ENCODE measurements at places on chromosomes 2 and 18.
A peak's percentile ranks its signal among the peaks of the same experiment; 100 is the strongest.

- no peak for DNase-seq
These were observed 42.0 kb downstream of the ANO7 start for GRCh38 chr2:241230435-241230834.

DNA sequence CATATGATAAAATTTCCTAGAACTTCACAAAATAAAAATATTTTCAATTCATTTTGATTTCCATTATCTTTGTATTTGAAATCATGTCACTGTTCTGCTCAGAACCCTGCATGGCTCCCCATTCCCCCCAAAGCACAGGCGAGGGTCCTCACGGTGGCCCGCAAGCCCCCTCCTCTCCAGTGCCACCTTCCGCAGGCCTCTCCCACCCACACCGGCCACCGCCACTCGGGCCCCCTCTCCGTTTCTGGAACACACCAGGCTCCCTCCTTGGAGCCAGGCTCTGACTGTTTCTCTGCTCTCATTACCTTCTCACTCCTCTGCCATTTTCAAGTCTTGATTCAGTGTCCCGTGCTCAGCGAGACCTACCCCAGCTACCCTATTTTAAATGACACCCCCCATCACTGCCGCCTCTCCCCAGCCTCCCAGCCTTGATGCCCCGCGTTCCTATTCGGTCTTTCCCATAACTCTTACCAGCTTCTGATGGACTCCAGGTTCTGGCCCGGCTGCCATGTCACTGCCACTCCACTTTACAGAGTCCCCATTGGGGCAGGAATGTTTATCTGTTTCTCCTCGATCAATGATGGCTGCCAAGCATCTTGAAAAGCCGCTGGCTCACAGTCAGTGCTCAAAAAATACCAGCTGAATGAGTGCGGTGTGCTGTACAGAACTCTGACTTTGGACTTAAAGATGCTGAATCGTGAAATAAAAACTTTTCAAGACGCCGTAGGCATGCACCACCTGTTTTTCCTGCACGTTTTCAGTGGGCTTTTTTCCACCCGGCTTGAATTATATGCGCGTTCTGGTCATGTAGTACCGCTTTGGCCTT, 201.0 kb downstream of the GBX2 start:
- DNase-seq: no peak

GRCh38 chr2:237772513-237772912, 26.1 kb upstream of the RBM44 start:
- no peak for DNase-seq

DNA sequence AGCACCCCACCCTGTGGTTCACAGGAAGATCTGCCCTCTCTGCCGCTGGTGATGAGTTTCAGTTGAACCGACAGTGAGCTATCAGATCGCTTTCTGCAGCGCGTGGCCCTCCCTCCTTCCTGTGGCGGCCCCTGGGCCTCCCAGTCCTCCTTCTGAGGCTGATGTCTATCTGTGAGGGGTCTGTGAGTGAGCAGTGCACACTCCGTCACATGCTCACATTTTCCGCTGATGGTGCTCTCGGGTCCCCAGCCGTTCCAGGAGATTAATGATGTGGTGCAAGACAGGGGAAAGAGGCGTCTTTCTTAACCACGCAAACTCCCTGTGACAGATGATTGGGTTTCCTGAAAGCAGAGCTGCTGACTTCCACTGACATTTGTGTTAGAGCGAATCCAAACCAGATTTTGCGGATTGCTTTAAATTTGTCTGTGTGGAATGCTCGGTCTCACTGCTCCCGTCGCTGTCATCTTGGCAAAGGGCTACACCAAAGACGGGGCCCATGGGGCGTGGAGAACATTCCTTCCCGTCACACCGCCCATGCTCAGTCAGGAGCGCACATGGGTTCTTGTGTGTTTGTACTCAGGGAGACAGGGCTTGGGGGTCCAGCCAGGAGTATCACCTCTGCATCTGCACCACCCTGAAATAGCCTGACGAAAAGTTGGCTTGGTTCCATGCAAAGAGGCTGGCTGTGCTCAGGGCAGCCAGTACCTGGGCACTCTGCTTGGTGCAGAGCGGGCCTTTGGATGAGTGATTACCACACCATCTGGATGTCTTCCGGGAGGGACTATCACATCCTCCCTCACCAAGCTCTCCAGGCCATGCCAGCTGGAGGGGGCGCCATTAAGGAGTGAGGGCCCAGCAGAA, 154.7 kb upstream of the HS6ST1 start:
- DNase-seq: peak; percentile 71

DNA sequence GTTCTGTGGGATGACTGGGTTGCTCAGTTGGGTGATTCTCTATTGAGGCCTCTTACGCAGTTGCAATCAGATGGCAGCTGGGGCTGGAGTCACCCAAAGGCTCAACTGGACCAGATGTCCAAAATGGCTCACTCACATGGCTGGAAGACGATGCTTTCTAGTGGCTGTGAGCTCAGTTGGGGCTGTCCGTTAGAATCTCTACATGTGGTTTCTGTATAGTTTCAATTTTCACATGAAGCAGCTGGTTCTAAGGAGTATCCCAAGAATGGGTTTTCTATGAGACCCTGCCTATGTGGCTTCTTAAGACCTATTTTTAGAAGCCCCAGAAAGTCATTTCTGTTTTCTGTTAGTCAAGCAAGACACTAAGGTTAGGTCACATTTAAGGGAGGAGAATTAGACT, 4.4 kb downstream of the XRCC5 start:
- DNase-seq: no peak

- no peak for DNase-seq
These were observed 663.4 kb downstream of the ARHGAP15 start for GRCh38 chr2:143792602-143793001.

DNA sequence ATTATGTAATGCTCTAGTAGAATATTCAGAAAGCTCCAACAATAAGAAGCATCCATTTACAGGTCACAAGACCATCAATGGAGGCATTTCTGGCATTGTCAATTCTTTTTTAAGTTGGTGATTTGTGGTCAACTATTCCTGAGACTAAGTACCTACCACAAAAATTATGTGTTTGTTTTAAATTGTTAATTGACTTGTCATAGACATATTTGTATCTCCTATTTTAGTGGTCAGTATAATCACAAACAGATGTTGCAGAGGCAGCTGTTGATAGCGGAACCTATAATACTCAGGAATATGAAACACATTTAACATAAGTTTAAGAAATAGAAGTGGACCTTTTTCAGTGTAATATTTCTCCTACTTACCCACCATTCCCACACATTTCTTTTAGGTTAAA, 430.1 kb downstream of the CCDC85A start:
- no peak for DNase-seq

- DNase-seq: peak; percentile 16
These were observed 5.3 kb downstream of the ONECUT2 start for GRCh38 chr18:57440331-57441070.

DNA sequence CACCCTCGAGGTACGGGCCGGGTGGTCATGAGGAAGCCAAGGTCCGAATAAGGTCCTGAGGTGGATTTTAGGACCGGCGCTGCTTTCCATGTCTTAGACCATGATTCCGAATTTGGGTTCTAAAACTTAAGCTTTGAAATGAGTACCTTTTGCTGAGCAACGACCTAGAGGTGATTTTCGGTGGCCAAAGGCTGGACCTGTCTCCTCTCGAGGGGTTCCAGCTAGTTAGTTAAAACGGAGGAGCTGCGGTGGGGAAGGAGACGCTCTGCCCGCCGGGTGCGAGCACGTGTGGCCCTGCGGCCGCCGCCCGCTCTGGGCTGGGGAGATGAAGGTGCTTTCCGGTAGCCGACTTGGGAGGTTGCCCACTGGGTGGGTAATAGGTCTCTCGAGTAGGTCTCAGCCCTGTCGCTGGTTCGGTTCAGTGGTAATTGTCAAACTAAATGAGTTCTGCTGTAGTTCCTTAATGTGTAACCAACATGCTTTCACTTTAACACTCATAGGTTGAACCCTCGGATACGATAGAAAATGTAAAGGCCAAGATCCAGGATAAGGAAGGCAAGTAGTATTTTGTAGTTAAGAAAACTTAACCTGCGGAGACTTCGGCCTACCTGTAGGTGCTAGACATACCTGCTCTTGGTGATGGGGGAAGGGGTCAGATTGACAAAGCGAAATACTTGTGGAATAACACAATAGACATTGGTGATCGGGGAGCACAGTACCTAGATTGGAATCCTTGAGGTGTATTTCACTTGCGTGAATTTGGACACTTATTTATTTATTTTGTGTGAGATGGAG, 572 bp downstream of the RPS27A start:
- peak; percentile 78 for DNase-seq

- no peak for DNase-seq
These were observed 103.6 kb upstream of the CELF4 start for GRCh38 chr18:37668971-37669747.

GRCh38 chr18:6504605-6505497, 90.1 kb upstream of the L3MBTL4 start:
- DNase-seq: no peak

DNA sequence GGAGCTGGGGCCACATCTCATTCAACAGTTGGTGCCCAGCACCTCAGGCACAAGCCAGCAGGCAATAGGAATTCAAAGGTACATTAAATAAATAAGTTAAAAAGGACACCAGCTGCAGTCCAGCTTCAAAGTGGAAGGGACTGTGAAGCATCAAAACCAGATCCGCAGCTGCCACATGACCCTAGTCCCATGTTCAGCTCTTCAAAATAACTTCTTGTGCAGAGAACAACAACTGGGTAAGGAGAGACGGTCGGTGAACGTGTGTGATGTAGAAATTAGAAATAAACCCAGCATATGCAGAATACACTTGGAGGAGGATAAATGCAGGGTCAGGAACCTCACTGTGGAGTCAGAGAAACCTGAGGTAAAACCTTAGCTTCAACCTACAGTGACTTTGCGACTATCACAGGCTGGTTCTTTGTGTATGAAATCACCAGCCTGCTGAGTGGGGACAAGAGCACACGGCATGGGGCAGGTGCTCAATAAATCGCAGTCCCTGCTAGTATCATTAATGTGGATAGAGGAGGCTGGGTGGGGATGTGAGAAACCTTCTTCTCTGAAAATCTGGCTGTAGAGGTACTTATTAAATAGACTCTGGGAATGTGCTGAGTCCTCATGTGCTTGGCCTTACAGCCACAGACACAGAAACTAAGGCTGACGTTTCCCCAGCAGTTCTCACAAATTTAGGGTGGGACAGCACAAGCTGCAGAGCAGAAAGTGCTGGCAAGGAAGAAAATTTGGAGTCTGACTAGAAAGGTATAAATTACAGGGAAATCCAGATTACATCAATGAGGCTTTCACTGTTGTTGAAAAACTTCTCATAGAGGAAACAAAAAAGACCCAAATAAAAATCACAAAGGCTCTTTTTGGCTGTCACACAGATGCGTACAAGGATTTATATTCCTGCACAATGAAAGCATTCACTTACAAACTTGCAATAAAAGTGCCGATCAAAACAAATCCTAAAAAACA, 20.7 kb downstream of the FBXO15 start:
- no peak for DNase-seq

DNA sequence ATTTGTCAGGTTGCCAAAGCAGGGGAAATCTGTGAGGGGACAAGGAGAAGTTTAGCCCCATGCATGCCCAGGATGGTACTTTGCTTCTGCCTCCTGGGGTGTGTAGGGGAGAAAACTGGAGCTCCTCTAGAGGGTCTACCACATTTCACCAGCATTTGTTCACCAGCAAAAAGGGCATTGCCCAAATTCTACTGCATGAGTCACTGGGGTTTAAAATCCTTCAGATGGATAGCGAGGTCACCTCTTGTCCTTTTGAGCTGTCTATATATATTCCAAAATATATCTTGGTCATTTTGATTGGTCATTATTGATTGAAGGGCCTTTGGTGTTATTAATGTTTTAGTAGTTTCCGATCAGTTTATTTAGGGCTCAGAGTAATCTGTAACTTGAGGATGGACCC, 18.7 kb downstream of the FHOD3 start:
- DNase-seq: no peak

GRCh38 chr2:53787614-53788289, 908 bp downstream of the ERLEC1 start:
- DNase-seq: peak; percentile 43

GRCh38 chr18:69935319-69936190, 12.1 kb downstream of the CD226 start:
- DNase-seq: no peak

DNA sequence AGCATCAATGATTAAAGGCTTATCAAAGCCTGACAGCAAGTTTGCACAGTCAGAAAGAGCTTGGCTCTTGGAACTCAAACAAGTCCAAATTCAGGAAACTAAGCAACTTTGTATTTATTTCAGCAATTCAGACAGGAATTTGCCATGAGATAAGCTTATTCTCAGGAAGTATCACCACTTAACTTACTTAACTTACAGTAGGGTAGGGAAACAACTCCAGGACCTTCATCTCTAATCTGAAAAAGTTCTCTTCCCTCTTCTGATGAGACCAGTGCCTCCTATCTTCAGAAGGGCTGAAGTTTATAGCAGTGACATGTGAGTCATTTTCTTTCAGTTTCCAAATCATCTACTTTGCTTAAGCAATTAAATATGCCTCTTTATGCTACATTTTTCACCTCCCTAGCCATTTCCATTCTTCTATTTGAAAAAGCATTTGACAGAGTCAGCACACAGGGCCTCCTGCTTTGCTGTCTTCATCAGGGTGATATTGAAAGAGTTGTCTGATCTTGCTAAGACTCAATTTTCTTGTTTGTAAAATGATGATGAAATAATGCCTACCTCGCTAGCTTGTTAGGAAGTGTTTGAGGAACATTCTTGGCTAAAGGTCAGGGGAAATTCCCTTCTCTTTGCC, 389.5 kb downstream of the RND3 start:
- DNase-seq: no peak

DNA sequence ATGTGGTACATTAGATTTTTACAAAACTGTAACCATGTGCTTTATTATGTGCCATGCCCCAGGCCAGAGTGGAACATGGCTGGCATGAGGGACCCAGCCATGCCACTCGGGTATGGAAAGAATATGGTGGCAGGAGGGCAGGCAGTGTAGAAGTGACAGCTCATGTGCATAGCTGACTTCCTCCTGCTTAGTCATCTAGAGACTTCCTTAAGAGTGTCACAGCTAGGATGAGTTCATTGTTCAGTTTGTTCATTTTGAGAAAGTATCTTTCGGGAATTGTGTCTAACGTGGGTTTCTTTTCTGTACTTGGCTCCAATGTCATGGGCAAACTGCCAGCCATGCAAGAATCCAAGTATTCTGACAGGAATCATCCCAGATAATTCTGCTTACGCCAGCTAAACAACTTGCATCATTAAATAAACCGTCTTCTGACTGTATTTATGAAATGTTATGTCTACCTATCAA, 94.3 kb upstream of the ITGB6 start:
- no peak for DNase-seq

DNA sequence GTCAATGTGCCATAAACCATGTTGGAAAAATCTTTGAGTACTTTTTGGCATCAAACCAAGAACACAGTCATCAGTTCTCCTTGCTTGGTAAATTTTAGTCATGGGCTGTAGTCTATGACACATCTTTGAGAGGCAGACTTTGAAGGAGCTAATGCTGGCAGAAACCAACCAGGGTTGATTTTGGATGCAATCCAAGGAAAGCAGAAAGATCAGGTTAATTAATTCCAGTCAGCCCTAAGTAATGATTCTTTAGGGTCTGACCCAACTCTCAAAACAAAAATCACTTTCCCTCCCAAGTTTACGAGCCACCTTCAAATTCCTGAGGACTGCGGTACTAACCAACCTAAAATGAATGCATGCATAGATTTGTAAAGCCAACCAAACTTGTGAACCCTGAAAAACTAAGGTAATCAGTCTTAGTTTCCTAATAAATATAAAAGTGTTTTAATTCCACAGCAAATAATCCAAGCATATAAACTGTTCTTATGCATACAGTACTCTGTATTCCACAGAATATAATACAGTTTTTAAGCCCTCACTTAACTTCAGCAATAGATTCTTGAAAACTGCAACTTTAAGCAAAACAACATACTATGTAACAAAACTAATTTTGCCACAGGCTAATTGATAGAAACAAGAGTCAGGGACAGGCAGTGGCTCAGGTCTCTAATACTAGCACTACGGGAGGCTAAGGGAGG, 22.0 kb downstream of the AP1S3 start:
- no peak for DNase-seq
